SK-MEL-5 (cell line): ENCODE measurements at places on chromosomes 2 and 18.
A peak's percentile ranks its signal among the peaks of the same experiment; 100 is the strongest.

DNA sequence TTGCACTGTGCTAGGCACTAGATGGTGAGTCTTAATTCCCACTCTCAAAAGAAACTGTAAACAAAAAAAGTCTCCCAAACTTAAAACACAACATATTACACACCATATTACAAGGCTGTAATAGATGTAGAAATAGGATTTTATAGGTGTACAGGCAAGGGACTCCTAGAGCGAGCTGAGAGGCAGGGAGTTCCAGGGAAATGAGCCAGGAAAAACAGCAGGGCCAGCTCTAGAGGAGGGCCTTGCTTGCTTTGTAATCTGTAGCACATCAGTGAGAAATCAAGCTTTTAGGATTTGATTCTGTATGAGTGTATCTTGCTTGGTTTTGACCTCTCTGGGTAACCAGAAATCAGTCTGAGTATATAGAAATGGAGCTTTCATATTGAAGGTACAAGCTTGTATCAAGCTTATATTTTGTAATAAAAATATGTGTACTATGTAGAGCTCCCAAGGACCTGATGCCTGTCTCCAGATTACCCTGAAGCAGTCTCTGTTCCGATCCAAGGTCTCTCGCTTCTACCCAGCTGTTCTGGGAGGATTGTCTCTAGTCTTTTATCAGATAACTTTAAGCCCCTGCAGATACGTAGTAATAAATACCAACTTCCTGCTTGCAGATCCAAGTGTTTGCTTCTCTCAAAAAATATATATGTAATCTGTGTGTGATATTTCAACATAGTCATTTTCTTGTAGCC, 73.0 kb downstream of the MYO1B start:
- no peak for DNase-seq

DNA sequence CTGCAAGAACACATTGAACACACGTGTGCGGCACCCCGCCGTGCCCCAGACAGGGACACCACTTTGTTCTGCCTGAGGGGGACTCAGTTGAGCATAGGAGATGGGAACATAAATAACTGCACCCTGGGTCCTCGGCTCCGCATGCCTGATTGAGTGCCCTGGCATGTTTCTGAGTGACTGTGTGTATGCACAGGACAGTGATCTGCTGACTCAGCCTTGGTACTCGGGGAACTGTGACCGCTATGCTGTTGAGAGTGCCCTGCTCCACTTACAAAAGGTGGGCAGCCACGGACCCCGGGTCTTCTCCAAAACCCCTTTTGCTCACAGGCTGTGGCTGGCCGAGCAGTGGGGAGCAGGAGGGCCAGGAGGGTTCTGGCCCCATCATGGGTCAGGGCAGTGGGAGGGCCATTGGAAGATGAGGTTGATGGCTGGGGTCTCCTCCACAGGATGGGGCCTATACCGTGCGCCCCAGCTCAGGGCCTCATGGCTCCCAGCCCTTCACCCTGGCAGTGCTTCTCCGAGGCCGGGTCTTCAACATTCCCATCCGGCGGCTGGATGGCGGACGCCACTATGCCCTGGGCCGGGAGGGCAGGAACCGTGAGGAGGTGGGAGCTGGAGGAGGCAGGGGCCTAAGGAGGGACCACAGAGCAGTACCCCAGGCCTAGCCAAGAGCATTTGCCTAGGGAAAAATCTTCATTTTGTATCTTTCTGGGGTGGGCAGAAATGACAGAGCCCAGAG, 16.9 kb downstream of the SH2D6 start:
- no peak for DNase-seq

- no peak for DNase-seq
These were observed 282.5 kb upstream of the SPRED2 start for GRCh38 chr2:65714866-65715265.

- DNase-seq, result no peak
These were observed 306.0 kb upstream of the TCF4 start for GRCh38 chr18:55893948-55894347.

DNA sequence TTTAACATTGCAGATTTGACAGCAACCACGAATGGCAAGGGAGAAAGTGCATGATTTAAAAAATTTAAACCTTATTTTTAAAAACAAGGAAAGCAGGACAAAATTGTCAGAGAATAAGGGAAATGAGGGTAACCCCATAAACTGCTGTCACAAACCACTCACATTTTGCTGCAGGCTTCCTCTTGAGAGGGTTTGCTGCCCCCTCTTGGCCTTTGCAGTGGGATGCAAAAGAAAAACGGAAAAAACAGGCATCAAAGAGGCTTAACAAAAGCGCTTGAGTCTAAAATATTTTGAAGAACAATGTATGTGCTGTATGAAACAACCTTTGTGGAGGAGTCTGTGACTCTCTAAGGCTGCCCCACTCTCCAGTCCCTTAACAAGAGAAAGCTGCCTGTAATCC, 91.6 kb downstream of the TMX3 start:
- peak; percentile 78 for DNase-seq

DNA sequence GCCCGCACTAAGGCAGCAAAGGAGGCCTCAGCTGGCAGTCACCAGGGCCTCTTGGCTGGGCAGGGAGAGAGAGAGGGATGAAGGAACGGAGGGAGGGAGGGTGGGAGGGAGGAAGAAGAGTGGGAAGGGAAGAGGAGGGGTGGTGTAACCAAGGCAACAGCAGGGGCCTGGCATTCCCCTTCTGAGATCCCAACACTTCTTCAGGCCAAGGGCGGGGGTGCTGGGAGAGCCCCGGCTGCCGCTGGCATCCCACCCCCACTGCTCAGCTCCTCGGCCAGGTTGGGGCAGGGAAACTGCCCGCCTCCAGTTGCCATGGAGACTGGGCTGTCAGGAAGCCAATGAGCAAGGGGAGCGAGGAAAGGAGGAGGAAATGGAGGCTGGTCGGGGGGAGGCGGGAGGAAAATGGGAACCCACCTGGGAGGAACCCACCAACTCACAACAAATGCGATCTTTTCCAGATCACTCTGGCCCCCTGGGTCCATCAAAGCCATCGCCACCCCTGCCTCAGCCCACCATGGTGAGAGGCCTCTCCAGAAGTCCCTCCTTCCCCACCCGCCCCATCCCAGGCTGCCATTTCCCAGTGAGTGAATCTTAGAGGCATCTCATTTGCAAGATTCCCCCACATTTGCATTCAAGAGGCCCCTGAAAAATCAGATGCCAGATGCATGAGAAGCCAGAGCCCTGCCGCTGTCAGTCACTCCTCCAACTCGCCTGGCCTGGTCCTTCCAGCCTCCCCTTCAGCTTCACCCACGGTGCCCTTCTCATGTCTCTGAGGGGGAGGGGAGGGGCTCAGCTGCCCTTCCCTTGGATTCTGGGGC, 12.4 kb downstream of the SH2D6 start:
- no peak for DNase-seq
